ENCODE measurements at places on chromosomes 2 and 18.

DNA sequence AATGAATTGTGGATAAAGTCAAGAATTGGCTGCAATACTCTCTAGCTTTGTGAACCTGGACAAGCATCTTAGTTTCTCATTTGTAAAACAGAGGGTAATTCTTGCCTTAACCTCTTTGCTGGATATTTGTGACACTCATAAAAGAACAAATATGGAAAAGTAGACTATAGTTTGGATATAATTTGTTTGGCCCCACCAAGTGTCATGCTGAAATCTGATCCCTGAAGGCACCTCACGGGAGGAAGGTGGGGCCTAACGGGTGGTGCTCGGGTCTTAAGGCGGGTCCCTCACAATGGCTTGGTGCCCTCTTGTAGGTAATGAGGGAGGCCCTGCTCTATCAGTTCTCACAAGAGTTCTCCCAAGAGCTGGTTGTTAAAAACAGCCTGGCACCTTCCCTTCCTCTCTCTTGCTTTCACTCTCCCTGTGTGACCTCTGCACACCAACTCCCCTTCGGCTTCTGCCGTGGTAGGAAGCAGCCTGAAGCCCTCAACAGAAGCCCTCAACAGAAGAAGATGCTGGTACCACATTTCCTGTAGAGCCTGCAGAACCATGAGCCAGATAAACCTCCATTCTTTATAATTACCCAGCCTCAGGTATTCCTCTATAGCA lies 37.4 kb downstream of the ARL4C start:
- no peak for DNase-seq

DNA sequence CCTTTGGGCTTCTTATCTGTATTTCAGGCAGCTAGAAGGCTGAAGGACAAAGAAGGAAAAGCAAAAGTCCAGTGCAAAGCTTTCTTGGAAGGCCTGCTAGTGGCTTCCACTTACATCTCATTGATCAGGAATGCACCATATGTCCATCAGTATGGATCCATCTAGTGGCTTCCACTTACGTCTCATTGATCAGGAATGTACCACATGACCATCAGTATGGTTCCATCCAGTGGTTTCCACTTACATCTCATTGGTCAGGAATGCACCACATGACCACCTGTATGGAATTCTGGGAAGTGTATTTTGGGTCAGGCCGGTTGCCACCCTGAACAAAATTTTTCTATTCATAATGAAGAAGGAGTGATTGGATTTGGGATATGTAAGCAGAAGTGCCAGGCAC lies 70.6 kb downstream of the LYPD6 start:
- peak; percentile 75 for DNase-seq

DNA sequence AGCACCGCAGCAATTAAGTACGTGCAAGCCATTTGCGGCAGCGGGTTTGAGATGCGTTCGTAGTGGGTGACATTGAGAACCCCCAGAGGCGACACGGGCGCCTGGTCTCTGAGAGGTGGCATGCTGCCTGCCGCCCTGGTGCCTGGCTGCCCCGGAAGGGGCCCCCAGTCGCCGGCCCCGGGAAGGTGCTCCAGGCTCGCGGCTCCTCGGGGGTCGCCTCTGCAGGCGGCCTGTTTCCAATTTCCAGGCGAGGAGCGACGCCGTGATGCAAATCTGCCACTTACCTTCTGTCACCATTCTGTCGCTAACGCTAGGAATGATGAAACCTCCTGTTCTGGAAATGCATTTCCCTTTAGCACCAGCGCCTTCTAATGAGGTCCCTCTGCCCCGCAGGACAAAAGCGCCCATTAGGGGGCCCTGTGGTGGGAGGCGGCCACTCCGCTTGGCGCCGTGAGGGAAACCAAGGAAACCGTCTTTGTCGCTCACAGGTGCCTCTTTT lies 13.0 kb downstream of the KIF5C start:
- no peak for DNase-seq

GRCh38 chr2:207352978-207353671 lies 176.6 kb upstream of the CREB1 start:
- DNase-seq, result no peak

- no peak for DNase-seq
These were observed 113.4 kb downstream of the AP1S3 start for GRCh38 chr2:223723954-223724411.

DNA sequence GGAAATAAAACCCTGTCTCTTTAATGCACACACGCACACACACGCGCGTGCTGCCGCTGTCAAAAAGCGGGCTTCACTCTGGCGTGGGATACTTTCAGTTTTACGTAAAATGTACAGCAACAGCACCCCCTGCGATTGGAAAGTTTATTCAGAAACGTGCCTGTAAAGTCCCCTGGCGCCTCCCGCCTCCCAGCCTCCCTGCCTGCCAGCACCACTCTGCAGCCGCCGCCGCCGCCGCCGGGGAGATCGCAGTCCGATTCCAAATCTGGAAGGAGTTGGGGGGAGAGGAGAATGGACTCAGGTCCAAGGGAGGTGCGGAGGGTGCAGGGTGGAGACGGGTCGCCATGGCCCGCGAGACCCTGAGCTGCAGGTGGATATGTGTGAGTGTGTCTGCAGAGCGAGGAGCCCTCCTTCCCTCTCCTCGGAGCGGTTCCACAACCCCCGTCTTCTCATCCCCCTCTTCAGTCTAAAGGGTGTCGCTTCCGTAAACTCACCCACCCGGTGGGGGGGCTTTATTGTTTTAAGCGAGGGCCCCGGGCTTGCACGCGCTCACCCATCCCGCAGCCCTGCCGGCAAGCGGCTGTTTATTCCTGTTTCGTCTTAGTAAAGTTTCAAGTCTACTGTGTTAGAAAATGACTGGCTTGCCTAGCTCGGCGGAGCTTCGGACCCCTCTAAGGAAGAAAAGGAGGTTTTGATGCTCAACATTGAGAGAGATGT lies 1.8 kb upstream of the BCL11A start:
- DNase-seq, result peak; percentile 81

DNA sequence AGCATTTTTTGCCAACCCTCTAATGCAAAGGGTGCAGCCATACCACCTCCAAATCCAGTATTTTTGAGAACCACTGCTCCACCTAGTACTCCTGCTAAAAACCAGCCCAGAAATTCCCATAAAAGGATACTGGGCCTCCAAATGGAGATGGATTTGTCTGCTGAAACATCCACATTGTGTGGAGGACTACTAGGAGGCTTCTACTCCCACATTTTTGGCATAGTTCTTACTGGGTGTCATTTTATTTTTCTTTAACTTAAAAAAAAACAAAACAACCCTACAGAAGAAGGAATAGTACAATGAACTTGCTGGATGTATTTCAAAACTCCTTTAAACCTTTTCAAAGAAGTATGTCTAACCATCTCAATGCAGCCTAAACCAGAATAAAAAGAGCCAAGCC lies 219.2 kb downstream of the SRBD1 start:
- DNase-seq, result peak; percentile 89

DNA sequence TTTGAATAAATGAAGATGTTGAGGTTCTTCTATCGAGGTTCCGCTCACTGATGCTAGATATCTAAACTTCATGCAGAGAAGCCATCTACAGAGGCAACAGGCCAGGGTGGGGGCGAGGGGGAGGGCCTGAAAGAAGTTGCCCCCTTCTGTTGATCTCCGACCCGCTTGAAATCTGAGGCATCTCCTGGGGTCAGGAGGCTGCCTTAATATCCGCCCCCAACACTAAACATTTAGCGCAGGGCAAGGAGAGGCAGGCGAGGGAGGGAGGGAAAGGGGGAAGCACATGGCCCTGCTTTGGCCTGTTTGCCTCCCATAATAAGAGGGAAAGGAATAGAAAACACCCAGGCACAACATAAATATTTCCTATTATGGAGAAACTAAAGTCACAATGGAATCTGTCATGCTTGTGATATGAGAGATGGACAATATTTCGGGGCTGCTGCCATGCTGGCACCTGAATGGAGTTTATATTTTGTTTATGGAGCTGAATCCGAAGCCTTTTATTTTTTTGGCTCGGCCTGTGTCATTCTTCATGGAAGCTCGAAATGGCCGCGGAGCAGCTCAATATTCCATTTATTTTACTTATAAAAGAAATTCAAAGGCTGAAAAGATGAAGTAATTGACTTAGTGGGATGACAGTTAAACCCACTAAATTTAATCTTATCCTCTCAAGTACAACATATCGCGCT lies 221.1 kb downstream of the INSIG2 start:
- no peak for DNase-seq

GRCh38 chr2:9758741-9759140 lies 84.5 kb upstream of the TAF1B start:
- DNase-seq, result no peak

DNA sequence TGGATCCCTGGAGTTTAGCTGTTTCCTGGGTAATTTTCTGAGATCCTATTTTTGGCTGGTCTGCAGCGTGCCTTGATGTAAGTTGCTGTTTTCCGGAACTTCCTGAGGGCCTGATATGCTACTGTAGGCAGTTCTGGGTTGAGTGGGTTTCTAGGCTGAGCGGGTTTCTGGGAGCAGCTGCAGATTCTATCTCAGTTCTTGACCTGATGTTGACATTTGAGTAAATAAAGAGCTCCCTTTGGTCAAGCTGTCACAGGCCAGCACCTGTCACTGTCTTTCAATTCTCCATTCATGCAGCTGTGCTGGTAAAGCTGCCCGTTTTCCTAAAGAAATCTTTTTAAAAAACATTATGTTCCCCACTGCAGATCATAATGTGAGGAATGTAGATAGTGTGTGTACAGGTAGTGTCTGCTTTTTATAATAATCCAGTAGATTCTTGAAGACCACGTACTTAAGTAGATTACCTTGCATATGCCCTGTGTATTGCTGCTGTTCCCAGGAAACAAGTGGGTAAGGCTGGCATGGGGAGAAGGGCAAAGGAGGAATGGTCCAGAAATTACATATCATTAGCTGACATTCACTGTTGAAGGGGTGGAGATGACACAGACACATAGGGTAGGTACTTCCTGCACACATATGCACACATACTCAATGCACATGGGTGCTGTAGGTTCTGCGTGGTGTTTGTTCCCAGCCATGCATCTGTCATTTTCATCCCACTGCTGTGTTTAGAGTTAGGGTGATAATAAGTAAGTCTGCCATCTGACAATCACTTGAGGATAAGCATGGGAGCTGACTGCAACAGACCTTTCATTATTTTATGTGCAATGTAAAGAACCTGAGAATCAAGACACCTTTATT lies 25.9 kb downstream of the CD28 start:
- no peak for DNase-seq

DNA sequence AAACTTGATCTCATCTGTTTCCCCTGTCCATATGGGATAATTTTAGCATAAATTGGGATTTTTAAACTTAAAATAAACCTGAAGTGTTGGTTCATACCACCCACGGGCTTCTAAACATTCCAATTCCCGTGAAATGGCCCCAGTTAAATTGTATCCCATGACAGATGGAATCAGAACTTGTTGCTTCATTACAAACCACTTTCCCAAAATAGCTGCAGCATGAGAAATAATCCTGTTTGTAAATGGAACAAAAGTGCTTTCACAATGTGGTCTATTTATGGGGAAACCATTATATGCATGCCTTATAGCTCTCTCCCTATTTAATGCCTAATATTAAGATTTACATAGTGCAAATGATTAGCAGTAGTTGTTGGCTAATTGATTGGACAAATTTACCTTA lies 15.9 kb downstream of the SCG2 start:
- peak; percentile 60 for DNase-seq

DNA sequence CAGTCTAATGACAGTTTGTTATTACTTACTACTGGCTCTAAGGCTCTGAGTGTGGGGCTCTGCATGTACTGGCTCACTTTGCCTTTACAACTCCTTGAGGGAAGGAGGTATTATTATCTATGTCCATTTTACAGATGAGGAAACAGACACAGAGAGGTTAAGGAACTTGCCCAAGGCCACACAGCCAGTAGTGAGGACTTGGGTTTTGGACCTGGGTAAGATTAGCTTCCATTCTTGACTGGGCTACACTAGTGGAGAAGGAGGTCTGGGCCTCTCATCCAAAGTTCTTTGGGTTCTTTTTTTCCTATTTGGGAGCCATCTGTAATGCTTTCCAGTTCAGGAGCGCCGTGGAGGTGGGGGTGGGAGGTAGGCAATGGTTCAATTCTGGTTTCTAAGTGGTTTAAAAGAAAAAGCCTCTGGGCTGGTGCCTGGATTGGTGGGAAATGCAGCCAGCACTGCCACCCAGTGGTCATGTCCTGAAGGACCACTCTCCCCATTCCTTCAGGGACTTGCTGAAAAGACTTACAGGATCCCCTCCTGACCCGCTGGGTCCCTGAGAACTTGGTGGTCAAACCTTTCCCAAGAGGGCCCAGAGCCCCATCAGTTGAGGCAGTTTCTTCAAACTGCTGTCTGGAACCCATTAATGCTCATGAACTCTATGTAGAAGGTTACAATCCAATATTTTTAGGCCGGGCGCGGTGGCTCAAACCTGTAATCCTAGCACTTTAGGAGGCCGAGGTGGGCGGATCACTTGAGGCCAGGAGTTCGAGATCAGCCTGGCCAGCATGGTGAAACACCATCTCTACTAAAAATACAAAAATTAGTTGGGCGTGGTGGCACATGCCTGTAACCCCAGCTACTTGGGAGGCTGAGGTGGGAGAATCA lies 38.6 kb upstream of the NOTO start:
- DNase-seq, result peak; percentile 63

- DNase-seq, result no peak
These were observed 267.8 kb upstream of the NCKAP5 start for GRCh38 chr2:133835821-133836619.

DNA sequence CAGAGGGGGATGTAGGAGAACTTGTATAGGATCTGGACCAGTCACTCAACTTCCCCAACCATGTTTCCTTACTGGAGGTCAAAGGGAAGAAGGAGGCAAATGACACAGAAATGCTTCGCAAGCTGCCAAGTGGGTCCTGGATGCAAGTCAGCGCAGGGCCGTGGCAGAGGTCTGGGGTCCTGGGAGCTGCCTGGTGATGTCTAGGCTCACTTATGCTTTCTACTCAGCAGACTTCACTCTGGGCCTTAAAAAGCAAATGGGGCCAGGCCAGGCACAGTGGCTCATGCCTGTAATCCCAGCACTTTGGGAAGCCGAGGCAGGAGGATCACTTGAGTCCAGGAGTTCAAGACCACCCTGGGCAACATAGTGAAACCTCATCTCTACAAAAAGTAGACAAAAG lies 19.9 kb downstream of the HS1BP3 start:
- no peak for DNase-seq

DNA sequence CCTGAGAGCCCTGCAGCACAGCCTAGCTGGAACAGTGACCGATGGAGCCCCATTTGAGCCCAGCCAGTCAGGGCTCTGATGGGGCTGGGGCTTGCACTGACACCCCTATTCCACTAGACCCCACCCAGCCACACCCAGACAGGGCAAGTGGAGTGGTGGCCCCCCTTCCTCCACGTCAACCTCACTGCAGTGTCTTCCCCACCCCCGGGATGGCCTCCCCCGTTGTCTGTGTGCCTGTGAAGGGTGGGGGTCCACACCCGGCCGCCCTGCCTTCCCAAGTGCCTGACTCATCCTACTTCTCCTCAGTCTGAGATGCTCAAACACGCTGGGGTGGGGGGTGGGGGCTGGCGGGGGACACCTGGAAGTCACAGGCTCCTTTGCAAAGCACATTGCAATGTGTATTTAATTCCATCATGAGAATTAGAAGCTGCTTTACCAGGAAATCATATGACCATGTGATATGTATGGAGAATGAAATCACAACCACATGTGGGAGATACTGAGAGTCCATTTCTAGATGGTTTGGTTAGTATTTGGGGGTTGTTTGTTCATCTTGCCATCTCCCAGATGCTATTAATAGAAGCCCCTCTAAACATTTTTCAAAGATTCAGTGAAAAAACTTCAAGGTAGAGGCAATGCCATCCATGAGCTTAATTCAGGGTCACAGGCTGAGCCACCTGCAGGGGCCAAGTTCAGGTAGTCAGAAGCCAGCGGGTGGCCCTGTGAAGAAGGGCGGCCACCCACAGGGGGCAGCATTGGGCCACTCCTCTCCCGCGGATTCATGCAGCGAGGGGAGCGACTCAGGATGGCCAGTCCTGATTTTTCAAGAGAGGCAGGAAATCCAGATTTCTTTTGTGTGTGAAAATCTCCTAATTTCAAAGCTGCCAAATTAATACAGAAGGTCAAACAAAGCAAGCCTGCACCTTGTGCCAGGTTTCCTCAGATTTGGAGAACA lies 22.7 kb upstream of the GMPPA start:
- peak; percentile 45 for DNase-seq

All from fibroblast of skin of back (primary cell).